Neural progenitor cell (in vitro differentiated cells): ENCODE measurements at places on chromosomes 16 and 17. TPM values are rescaled to one million over a fixed set of nuclear protein-coding genes. Genes with fewer than 3 reads are reported as not detected.
A peak's percentile ranks its signal among the peaks of the same experiment; 100 is the strongest.

The TCAP gene
- total RNA-seq: 0.19 and 1.3 TPM in 2 replicates

The SPNS2 gene
- total RNA-seq: 0.34 and 1.7 TPM in 2 replicates

The SPN gene
- 0.02 and 0.25 TPM in 2 replicates for total RNA-seq

The SLC16A13 gene
- total RNA-seq: 1.4 TPM in 1 of 2 replicates, not detected in the other

The MT1G gene
- total RNA-seq: 2.6 TPM in 1 of 2 replicates, not detected in the other

The SLC6A2 gene
- total RNA-seq: not detected in 2 replicates

The YPEL3 gene
- 6.8 and 30.7 TPM in 2 replicates for total RNA-seq

The ZNF747 gene
- 7.0 and 14.5 TPM in 2 replicates for total RNA-seq

The SLC7A5 gene
- total RNA-seq: 2.8 and 8.8 TPM in 2 replicates

The PIGW gene
- total RNA-seq: 7.0 and 10.2 TPM in 2 replicates

The FASN gene
- total RNA-seq: 77.9 and 266 TPM in 2 replicates

The TBC1D3I gene
- 0.22 TPM in 1 of 2 replicates, not detected in the other for total RNA-seq

DNA sequence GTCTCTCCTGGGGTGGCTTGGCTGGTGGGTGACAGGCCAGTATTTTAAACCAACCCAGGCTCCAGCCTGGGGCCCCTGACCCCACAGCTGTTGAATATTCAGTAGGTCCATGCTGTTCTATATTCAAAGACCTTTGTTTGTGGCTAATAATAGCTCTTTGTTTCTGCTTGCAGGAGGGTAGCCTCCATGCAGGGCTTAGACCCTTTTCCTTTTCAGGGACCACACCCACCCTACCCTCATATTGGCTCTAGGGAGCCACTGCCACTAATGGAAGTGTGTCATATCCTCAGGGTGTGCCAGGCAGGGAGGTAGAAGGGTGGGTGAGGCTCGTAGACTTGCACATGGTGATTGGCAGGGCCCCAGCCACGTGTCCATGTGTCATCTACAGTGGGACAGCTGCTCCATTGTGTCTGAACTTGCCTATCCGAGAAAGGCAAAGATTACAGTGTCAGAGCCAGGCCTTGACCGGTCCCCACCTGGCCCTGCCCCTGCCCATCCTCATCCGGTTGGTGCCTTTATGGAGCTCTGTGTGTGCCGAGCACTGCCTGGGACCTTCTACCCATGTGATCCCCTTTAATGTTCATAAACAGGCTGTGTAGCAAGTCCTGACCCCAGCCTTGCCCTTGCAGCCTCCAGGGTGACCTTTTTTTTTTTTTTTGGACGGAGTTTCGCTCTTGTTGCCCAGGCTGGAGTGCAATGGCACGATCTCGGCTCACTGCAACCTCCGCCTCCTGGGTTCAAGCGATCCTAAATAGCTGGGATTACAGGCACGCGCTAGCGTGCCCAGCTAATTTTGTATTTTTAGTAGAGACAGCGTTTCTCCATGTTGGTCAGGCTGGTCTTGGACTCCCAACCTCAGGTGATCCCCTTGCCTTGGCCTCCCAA is 22.1 kb downstream of the TMC7 start:
- H3K36me3 ChIP-seq: no peaks in the 10 kb centered on the region
- H3K27me3 ChIP-seq: no peaks in the 10 kb centered on the region
- peaks cover 24% of the 10 kb centered on the region for H3K4me1 ChIP-seq
- no peak overlapping the region for H3K4me3 ChIP-seq

DNA sequence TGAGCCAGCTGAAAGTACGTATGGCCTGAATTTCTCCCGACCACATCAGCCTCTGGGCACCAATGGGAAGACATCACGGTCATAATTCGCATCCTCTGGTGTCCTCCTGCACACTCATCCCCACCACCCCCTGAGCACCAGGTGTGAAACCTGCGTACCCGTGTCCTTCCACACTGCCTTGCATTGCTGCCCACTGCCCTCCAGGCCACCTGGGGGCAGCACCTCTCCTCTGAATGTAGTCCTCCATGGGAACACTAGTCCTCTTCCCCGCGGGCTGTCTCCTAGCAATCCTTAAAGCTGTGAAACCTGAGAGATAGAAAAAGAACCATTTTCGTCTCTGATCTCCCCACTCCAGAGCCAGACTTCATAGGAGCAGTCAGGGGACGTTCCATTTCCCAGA is 125.5 kb downstream of the ZNF18 start:
- peaks cover 8% of the 10 kb centered on the region for H3K4me1 ChIP-seq
- H3K36me3 ChIP-seq: no peaks in the 10 kb centered on the region
- no peak for DNase-seq
- no peak overlapping the region for H3K27ac ChIP-seq
- H3K27me3 ChIP-seq: no peaks in the 10 kb centered on the region
- no peak overlapping the region for H3K4me3 ChIP-seq

DNA sequence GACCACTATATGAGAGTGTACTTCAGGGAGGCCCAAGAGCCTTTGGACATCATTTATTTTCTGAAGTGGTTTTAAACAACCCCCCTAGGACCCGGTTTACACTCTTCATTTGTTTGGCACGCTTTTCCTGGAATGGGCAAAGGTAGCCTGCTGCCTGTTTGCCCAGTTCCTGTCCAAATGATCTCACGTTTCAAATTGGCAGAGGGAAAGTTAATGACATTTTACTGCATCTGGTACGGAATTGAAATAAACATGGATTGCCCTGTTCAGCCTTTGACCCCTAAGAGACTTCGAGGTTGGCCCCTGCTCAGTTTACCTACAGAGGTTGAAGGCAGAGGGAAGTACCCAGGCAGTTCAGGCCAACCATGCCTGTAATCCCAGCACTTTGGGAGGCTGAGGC is 5.8 kb upstream of the RPRML start:
- no peak overlapping the region for H3K4me3 ChIP-seq
- DNase-seq: no peak
- H3K4me1 ChIP-seq: no peaks in the 10 kb centered on the region
- no peak overlapping the region for H3K27ac ChIP-seq
- peaks cover 16% of the 10 kb centered on the region for H3K27me3 ChIP-seq
- H3K36me3 ChIP-seq: no peaks in the 10 kb centered on the region

DNA sequence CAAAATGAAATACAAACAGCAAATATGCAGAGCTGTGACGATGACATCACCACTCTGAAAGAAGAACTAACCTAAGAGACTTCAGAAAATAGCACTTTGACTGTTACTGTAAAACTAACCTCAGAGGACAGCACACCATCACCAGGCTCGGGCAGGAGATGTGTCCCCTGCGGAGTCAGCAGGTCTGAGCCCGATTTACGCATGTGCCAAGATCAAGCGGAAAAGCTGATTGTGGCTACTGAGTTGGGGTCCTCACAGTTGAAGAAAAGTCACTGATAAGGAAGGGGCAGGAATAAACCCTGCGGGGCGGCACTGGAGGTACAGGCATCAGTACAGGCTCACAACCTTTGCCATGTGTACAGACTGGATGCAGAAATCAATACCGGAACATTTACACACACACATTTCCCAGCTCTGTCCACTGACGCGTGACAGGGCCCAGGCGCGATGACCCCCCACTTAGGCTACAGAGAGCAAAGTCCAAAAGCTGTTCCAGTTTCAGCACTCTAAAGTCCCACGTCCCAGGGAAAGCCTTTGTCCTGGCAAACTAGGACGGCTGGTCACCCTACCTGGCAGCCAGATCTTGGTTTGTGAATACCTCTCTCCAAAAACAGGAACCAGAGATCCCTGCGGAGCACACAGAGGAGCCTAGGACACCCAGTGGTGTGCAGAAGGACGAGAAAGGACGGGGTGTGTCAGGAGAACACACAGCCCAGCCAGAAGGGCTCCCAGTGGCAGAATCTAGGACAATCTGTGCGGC is 21.5 kb downstream of the TRAP1 start:
- no peak for DNase-seq
- no peak overlapping the region for H3K4me3 ChIP-seq
- H3K27me3 ChIP-seq: no peaks in the 10 kb centered on the region
- no peak overlapping the region for H3K27ac ChIP-seq

- H3K27ac ChIP-seq: no peak overlapping the region
- no peak overlapping the region for H3K4me3 ChIP-seq
- no peak for DNase-seq
- H3K4me1 ChIP-seq: peaks cover 29% of the 10 kb centered on the region
- no peaks in the 10 kb centered on the region for H3K36me3 ChIP-seq
Observed at GRCh38 chr17:65456368-65457151, 104.9 kb downstream of the AXIN2 start.

GRCh38 chr16:57539072-57539796 is 2.9 kb upstream of the CCDC102A start:
- no peaks in the 10 kb centered on the region for H3K27me3 ChIP-seq
- H3K4me3 ChIP-seq: no peak overlapping the region
- peaks cover 9% of the 10 kb centered on the region for H3K4me1 ChIP-seq

DNA sequence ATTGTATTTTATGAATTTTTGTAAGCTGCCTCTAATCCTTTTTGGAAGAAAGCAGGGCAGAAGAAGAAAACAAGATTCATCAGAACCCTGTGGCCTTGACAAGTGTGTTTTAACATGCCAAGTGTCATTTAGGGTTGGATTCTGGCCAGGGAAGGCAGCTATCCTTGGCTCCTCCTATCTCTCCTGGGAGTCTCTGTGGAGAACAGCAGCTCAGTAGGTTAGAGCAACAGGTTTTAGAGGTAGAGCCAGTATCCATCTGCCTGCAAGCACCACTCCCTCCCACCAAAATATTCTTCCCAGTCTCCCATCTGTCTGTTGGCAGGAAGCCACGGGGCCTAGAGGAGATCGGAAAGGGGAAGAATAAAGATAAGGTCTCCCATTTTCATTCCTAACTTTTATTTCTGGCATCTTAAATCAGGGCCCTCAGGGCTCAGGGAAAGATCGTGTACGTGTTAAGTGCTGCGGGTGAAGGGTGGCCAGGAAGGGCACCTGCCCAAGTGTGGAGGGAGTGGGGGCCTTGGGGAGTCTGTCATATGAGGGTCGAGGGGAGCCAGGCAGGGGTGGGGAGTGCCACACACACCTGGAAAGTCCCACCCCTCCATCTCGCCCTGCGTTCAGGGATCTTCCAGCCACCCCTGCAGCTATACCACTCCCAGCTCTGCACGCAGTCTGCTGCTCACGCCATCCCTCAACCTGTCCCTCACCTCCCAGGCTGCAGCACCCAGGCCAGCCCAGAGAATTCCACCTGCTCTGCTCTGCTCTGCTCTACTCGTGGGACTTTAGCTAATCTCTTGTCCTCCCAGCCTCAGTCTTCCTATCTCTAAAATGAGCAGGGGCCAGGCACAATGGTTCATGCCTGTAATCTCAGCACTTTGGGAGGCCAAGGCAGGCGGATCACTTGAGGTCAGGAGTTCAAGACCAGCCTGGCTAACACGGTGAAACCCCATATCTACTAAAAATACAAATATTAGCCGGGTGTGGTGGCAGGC is 17.1 kb upstream of the CPSF4L start:
- H3K27ac ChIP-seq: no peak overlapping the region
- DNase-seq: no peak
- peaks cover 7% of the 10 kb centered on the region for H3K4me1 ChIP-seq
- H3K27me3 ChIP-seq: no peaks in the 10 kb centered on the region
- H3K36me3 ChIP-seq: no peaks in the 10 kb centered on the region
- no peak overlapping the region for H3K4me3 ChIP-seq

DNA sequence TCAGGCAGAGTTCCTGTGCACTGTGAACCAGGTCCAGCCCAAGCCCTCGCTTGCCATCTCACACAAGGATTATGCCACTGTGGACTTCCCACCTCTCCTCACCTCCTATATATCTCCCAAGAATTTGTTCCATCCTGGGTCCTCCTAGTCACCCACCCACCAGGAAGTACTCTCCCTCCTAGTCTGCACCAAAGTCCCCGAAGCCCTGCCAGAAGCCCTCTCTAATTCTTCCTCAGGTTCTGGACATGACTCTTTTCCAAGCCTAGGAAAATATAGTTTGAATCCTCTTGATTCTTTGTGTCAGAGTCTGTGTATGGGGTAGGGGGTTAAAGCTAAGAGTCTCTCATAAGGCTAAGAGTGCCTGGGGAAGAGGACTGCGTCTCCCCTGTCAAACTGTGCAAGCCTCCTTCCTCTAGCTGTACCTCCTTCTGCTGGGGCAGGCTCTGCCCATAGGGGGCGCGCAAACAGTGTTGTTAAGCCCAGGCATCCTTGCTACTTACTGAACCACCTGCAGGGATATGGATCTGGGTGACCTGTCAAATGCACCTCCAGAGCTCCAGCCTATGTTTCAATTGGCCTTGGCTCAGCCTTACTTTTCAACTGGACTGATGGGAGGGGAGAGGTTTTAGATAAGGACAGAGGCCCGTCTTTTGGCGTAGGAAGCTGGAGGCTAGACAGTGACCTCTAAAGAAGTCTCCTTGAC is 16.6 kb upstream of the DLX4 start:
- no peak overlapping the region for H3K4me3 ChIP-seq
- H3K27me3 ChIP-seq: peaks cover 42% of the 10 kb centered on the region
- H3K36me3 ChIP-seq: no peaks in the 10 kb centered on the region
- H3K27ac ChIP-seq: no peak overlapping the region
- no peaks in the 10 kb centered on the region for H3K4me1 ChIP-seq
- peak; percentile 91 for DNase-seq

- no peak overlapping the region for H3K4me3 ChIP-seq
- no peaks in the 10 kb centered on the region for H3K36me3 ChIP-seq
- H3K4me1 ChIP-seq: peaks cover 17% of the 10 kb centered on the region
- no peak for DNase-seq
Observed at GRCh38 chr17:50594128-50594823, 33.8 kb downstream of the CACNA1G start.

DNA sequence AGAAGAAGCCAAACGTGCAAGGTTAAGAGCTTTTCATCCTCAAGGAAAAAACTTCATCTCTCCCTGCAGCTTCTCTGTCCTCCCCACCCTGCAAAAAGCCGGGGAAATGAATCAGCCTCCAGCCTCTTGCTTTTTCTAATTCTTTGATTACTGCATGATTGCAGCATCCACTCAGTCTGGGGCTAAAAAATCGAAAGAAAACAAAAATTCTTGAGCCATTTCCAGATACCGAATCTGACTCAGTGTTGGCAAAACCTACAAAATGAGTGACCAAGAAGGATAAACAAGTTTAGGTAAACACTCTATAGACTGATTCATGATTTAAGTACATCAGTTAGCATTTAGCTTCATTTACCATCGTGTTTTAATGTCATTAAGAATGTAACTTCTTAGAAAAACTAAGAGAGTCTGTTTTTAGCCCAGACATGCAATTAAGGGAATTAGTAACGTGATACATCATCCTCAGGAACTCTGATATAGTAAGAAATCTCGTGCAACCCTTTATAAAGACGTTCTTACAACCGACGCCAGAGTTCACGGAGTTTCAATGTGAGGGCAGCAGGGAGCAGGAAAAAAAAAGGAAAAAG is 287.3 kb upstream of the FOXF1 start:
- H3K27me3 ChIP-seq: peaks cover 12% of the 10 kb centered on the region
- H3K36me3 ChIP-seq: no peaks in the 10 kb centered on the region
- no peak overlapping the region for H3K4me3 ChIP-seq
- H3K27ac ChIP-seq: no peak overlapping the region
- H3K4me1 ChIP-seq: peaks cover 3% of the 10 kb centered on the region
